ENCODE measurements at places on chromosomes 4 and X. TPM values are rescaled to one million over a fixed set of nuclear protein-coding genes. Genes with fewer than 3 reads are reported as not detected.

NLRP2B gene
- total RNA-seq: 0.34 TPM

MAPK10 gene
- total RNA-seq: 2.4 TPM

LGI2 gene
- total RNA-seq: 0.52 TPM

GAB1 gene
- 25.7 TPM for total RNA-seq

RPS6KA6 gene
- 4.1 TPM for total RNA-seq

MAGEA11 gene
- total RNA-seq: not detected

RIBC1 gene
- 0.96 TPM for total RNA-seq

JAKMIP1 gene
- total RNA-seq: not detected

FGFR3 gene
- 805 TPM for total RNA-seq

KLHL34 gene
- total RNA-seq: 0.29 TPM

HTRA3 gene
- total RNA-seq: 18.2 TPM

PRDM5 gene
- 4.5 TPM for total RNA-seq

PLP1 gene
- 14.9 TPM for total RNA-seq

TGIF2LX gene
- total RNA-seq: not detected

SLIT2 gene
- 0.97 TPM for total RNA-seq

PASD1 gene
- not detected for total RNA-seq

TMEM35A gene
- not detected for total RNA-seq

PNCK gene
- total RNA-seq: 2.1 TPM

NAP1L3 gene
- 0.11 TPM for total RNA-seq

UGT2A2 gene
- not detected for total RNA-seq

TRIML1 gene
- not detected for total RNA-seq

TLR6 gene
- 2.1 TPM for total RNA-seq

EDA2R gene
- total RNA-seq: 0.74 TPM

PPARGC1A gene
- total RNA-seq: 19.9 TPM

CCKAR gene
- not detected for total RNA-seq

PDE5A gene
- 12.2 TPM for total RNA-seq

XAGE2 gene
- 0.91 TPM for total RNA-seq

GABRB1 gene
- not detected for total RNA-seq

AGTR2 gene
- not detected for total RNA-seq

IL2 gene
- total RNA-seq: not detected

TRAM1L1 gene
- total RNA-seq: 3.6 TPM

IQCM gene
- not detected for total RNA-seq

BEND2 gene
- not detected for total RNA-seq

CXCL3 gene
- not detected for total RNA-seq

CT83 gene
- not detected for total RNA-seq

DNAAF6 gene
- not detected for total RNA-seq
